Stimulated activated CD4-positive, alpha-beta T cell treated with anti-CD3 and anti-CD28 coated beads, Interleukin-12 subunit alpha, Interleukin-12 subunit beta, amount 100 ng/mL, for 48 hours (primary cell): ENCODE measurements at places on chromosomes 12 and 14.

- peak; percentile 37 for DNase-seq
These were observed 1.1 kb downstream of the ARID2 start for GRCh38 chr12:45730348-45731189.

GRCh38 chr14:68041876-68042354 is 222.3 kb downstream of the RAD51B start:
- no peak for DNase-seq

GRCh38 chr14:106877517-106877916 is 1351.1 kb downstream of the TMEM121 start:
- no peak for DNase-seq

GRCh38 chr12:47394070-47394469 is 311.8 kb downstream of the RPAP3 start:
- no peak for DNase-seq

- DNase-seq, result no peak
These were observed 125.0 kb downstream of the ARMH4 start for GRCh38 chr14:58026967-58027366.

DNA sequence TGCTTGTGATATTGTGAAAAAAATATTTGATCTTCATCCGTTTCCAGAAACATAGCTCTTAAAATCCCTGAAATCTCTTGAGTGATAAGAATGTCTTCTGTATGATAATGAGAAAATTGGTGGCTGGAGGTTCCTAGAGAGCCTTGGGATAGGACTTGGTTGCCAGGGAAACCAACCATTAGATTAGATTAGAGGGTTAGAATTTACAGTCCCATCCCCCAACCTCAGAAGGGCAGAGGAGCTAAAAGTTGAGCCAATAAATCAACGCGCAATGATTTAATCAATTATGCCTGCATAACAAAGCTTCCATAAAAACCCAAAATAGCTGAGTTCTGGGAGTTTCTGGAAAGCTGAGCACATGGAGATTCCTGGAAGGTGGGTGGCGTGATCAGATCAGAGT is 10.6 kb downstream of the SEL1L start:
- DNase-seq, result no peak

GRCh38 chr12:60101715-60102114 is 505.9 kb downstream of the SLC16A7 start:
- DNase-seq, result no peak

DNA sequence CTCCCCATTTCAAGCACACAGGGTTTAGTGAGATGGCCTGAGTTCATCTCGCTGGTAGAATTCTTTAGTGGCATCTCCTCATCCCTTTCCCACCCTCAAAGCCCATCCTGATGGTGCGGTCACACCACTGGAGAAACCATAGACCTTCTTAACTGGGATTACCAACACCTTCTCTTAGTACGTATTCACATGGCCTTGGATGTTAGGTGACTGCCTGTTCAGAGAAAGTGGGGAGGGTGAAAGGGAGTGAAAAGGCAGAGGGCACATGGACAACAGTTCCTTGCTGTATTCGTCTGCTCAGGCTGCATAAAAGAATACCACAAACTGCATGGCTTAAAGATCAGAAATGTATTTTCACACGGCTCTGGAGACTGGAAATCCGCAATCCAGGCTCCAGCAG is 306.1 kb downstream of the ZFP36L1 start:
- DNase-seq, result no peak

GRCh38 chr12:29519585-29520182 is 22.2 kb upstream of the OVCH1 start:
- peak; percentile 2 for DNase-seq

- DNase-seq, result no peak
These were observed 63.1 kb upstream of the SOX5 start for GRCh38 chr12:24012528-24012927.

GRCh38 chr12:52063082-52063924 is 6.5 kb upstream of the ATG101 start:
- no peak for DNase-seq

- no peak for DNase-seq
These were observed 52.4 kb upstream of the BCAT1 start for GRCh38 chr12:25001311-25001710.

DNA sequence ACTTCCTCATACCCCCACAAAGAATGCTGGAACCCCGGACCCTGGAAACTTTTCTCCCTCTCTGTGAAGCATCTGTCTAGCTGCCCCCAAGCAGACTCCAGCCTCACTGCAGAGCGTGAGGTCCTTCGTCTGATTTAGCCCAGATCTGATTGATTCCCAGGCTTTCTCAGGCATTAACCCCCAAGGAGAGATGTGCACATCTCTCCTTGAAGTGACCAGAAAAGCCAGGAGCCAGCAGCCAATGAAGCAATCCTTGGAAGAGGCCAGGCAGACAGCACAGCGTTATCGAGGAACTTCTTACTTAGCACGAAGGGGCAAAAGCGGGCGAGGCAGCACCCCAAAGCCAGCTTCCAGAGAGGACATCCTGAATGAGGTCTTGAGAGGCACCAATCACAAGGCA is 100.7 kb downstream of the ZFP36L1 start:
- DNase-seq, result no peak

DNA sequence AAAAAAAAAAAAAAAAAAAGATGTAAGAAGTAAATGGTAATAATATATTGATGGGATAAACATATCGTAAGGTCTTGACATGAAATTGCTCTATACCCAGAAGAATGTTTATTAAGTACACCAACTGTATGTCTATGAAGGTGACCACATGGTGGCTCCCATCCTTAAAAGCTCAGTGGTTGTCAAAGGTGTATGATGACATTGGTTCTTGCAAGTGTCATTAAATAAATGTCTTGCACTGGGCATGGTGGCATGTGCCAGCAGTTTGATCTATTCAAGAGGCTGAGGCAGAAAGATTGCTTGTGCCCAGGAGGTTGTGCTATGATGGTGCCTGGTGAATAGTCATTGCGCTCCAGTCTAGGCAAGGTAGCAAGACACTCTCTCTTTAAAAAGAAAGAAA is 10.4 kb downstream of the CCT2 start:
- no peak for DNase-seq

DNA sequence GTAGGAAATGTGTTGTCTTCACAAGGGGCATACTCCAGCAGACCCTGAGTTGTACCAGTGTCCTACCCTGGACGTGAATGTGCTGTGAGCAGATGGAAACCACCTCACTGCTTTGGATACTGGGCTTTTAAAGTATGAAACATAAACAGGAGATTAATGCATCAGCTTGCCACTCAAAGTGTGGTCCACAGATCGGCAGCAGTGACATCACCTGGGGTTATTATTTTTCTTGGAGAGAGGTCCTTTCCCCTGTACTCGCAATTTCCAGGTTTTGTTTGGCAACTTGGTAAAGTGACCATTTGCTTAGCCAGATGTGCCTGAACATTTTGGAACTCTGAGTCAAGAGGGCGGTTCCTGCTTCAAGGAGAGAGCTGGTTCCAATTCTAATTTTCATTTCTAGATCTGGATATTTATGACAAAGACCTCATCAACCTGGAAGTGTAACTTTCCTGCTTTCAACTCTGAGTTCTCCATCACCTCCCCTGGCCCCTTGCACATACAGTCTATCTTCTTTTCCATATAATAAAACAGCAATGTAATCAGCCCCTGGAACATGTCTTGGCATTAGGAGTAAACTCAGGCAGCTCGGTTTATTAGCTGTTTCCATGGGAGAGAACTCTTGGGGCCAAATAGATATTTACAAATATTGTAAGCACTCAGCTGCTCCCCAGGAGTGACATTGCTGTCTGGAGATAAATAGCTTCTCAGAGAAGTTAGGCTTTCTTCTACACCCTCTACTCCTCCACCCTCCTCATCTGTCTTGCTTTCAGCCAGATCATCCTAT is 237.0 kb upstream of the TBX3 start:
- DNase-seq, result no peak

DNA sequence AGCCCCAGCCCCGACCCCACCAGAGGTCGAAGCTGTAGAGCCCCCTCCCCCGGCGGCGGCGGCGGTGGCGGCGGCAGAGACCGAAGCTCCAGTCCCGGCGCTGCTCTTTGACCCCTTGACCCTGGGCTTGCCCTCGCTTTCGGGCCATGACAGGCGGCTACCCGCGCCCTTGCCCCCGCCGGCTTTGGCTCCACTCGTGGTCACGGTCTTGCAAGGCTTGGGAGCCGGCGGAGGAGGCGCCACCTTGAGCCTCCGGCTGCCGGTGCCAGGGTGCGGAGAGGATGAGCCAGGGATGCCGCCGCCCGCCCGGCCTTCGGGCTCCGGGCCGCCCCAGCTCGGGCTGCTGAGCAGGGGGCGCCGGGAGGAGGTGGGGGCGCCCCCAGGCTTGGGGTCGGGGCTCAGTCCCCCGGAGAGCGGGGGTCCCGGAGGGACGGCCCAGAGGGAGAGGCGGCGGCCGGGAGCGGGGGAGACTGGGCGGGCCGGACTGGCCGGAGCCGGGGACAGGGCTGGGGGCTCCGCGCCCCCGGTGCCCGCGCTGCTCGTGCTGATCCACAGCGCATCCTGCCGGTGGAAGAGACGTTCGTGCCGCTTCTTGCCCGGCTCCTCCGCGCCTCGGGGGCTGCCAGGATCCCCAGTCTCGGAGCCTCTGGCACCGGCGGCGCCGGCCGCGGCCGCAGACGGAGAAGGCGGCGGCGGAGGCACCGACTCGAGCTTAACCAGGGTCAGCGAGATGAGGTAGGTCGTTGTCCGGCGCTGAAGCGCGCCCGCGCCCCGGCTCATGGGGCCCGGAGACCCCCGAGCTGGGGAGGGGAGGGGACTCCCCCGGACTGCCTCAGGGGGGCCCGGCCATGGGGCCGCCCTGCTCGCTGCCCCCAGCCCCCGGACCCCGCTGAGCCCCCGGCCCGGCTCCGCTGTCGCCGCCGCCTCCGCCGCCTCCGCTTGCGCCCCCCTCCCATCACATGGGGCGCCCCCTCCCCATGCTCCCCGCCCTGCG is 778 bp downstream of the AGAP2 start:
- DNase-seq, result no peak

DNA sequence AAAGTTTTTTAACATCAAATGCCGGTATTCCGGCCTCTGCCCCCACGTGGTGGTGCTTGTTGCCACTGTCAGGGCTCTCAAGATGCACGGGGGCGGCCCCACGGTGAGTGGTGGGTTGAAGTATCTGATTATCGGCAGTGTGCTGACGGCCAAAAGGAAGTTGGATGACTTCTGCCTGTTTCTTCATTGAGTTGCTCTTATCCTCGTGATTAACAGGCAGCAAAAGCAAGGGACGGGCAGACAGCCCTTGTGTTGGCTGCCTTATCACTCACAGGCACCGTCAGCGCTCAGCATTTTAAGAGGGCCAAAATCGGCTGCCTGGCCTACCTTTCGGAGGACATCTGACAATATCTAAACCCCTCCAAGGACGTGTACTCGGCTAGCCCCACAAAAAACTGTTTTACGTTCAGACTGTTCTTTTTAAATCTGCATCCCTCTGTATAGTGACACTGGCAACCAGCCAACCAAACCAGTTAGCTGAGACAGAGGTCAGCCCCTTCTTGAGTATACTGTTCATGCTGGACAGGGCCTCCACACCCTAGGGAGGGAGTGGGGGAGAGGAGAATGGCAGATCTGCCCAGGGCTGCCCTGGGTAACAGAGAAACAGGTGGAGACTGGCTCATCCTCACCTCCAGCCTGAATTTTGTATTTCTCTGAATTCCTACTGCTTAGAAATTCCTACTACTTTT is 22.9 kb upstream of the AKAP5 start:
- no peak for DNase-seq

GRCh38 chr12:115895247-115895646 is 382.2 kb downstream of the MED13L start:
- DNase-seq, result no peak

DNA sequence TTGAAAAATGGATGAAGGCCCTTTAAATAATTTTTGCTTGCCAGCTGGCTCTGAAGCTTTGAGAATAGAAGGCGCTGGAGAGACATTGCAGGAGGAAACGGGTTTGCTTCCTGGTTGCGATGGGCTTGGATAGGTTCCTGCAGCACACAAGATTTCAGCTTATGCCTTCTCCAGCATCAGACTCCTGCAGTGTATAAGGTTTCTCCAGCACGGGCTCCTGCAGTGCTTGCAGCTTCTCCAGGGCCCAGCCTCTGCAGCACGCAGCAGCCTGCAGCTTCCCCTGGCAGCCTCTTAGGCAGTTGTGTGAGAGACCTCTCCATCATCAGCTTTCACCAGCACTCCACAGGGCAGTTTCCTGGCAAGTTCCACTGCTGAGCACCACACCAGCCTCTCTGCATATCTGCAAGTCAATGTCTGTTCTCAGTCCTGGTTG is 78.7 kb upstream of the ZDHHC17 start:
- DNase-seq, result no peak

DNA sequence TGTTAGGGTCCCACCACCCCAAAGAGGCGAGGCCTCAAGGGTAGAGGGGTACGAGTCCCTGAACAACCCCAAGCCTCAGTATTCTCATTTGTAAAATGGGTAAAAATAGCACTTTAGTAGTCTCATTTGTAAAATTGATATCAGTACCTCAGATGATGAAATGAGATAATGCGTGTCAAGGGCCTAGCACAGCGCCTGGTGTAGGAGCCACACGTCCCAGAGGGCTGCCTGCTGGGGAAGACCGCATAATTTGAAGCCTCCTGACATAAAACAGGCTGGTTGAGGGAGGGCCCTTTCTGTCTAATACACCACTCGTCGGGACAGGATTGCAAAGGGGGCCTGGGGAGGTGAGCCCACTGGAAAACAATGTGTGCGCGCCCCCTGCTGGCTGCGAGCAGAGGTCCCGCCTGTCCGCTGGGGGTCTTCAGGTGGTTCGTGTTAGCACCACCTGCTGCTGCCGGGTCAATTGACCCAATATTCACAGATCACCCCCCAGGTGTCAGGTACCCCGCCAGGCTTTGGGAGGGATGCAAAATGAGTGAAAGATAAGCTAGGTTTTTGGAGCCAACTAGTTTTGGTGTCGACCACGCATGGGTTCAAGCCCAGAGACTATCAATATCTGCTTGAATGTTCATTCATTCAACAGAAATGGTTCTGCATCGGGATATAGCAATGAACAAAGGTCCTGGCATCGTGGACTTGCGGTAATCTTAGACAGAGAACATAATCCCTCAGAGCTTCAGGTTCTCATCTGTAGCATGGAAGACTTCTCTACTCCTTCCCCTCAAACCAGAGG is 24.7 kb upstream of the IRF2BPL start:
- peak; percentile 44 for DNase-seq

DNA sequence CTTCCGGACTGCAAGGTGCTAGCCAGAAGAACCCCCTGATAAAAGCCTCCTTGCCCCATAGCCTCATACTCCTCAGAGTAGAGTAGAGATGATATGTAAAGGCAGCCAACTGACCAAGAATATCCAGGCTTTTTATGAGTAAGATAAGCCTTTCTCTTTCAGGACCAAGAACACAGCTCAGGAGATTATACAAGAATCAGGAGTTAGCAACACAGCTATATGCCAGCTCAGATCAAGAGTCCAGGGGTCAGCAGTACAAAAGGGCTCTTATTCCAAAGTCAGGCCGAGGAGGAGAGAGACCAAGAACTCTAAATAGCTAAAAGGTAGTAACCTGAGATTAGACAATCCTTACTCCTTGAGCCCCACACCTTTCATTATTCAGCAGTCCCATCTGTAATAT is 135.3 kb downstream of the BTG1 start:
- DNase-seq, result no peak

DNA sequence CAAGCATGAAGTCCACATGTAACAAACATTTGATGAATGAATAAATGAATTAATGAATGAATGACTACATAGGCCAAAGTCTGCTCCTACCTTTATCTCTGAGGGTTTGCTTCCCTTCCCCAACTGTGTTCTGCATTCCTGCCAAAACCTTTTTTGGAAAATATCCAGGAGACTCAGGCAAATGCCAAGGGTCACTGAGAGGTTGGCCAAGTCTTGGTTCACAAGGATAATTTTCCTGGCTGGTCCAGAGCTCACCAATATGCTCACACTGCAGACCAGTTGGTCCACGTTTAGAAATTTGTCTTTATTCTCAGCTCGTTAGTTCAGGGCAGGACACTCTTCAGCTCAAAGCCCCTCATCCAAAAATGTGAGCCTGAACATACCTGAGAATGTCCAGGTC is 10.2 kb downstream of the TMEM233 start:
- DNase-seq, result no peak
